Activated CD8-positive, alpha-beta memory T cell treated with anti-CD3 and anti-CD28 coated beads for 24 hours (primary cell): ENCODE measurements at places on chromosomes 2 and 18.

- no peak for DNase-seq
Measured at GRCh38 chr18:54772056-54772455, 56.2 kb upstream of the RAB27B start.

DNA sequence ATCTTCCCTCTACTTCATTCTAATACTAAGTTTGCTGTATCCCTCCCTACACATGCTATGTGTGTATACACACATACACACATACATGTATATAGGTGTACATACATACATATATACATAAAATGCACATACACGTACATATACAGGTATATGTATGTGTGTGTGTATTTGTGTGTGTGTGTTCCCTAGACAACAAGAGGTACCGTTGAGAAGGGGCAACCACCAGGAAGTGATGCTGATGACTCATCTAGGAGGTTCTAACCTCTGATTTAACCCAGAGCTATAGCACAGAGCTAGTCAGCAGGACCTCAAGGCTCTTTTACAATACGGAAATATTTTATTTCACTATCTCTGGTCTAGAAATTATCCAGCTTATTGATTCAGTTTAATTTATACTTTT, 139.2 kb downstream of the LAMA3 start:
- no peak for DNase-seq

DNA sequence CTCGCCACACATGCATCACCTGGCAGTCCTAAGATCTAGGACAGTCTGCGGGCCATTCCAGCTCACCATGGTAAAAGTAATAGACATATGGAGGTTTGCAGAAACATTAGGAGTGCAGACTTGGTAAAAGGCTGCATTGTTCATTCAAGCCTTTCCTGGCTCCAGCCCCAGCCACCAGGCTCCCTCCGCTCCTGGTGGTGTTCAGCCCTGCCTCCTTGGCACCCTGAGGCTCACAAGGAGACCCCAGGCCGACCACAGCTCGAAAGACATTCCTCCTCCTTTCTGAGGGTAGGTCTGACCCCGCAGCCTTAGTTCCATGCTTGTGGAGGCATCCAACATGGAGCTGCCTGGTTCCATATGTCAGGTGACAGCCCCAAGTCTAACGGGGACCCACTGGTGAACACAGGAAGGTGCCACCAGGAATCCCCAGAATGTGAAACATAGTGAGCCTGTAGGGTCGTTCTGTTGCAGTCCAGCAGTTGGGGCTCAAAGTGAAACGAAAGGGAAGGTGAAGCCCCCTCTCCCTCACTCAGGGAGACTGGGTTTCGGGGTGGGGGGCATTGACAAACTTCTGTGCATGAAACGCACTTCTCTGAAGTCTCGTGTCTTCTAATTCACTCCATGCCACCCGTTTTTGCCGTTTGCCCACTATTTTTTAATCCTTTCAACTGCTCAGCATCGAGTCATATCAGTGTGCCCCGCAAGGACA, 5.0 kb upstream of the SP100 start:
- no peak for DNase-seq

DNA sequence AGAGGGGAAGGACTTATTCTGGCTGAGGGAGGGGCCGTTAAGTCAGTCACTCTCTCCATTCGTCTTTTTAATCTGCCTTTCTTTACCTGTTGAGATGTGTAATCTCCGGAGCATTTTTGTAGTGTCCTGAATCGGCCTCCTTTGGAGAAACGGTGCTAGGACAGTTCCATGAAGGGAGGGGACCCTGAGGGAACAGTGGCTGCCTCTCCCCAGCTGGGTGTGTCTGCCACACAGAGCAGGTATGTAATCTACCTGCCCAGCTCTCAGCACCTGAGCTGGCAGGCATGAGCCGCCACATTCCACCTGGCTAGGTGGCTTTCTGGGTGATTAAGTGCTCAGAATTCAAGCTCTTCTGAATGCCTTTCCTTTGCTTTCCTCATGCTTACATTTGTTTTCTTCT, 131.2 kb downstream of the WDSUB1 start:
- no peak for DNase-seq

- no peak for DNase-seq
Measured at GRCh38 chr18:23213200-23213599, 77.9 kb downstream of the CABLES1 start.

- DNase-seq, result no peak
Measured at GRCh38 chr2:179711375-179711774, 150.0 kb downstream of the ZNF385B start.

GRCh38 chr2:1635823-1636222, 108.5 kb downstream of the PXDN start:
- DNase-seq, result no peak

- DNase-seq, result no peak
Measured at GRCh38 chr2:171201767-171202166, 41.1 kb upstream of the TLK1 start.
